ENCODE measurements at places on chromosomes 7 and 10. TPM values are rescaled to one million over a fixed set of nuclear protein-coding genes. Genes with fewer than 3 reads are reported as not detected.

The RSPH10B2 gene
- total RNA-seq = not detected

GRCh38 chr7:150716368-150716767 lies at the start of gene GIMAP1:
TSS of gene GIMAP1 (plus strand) at chr7:150716613. CDS start at chr7:150719048, 2,435 bp downstream.
- no peak for DNase-seq

The PON3 gene
- total RNA-seq = not detected

The FAS gene
- total RNA-seq = 4.8 TPM

- DNase-seq = no peak
Measured at GRCh38 chr7:7152315-7152714, 30.0 kb upstream of the C1GALT1 start.

- no peak for DNase-seq
Measured at GRCh38 chr7:107638594-107638993, 22.0 kb upstream of the SLC26A4 start.
